M059J (cell line): ENCODE measurements at places on chromosomes 3 and 15. TPM values are rescaled to one million over a fixed set of nuclear protein-coding genes. Genes with fewer than 3 reads are reported as not detected.

GRCh38 chr15:101545548-101546505 lies 56.3 kb upstream of the PCSK6 start:
- DNase-seq: no peak

DNA sequence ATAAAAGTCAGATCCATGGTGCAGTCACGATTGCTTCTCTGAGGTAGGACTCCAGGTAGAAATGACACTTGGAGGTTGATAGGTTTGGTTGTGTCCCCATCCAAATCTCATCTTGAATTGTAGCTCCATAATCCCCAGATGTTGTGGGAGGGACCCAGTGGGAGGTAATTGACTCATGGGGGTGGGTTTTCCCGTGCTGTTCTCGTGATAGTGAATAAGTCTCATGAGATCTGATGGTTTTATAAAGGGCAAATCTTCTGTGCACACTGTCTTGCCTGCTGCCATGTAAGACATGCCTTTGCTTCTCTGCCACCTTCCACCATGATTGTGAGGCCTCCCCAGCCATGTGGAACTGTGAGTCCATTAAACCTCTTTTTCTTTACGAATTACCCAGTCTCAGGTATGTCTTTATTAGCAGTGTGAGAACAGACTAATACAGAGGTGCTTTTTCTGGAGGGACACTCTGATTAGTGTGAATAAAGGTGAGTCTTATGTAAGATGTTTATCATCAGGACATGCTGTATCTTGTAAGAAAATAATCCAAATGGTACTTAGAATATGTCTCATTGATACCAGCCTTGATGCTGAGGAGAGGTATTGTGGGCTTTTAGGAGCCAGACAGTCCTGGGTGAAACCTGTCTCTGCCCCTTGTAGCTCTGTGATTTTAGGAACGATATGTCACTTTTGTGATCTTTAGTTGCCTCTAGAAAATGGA lies 43.0 kb downstream of the SLCO3A1 start:
- DNase-seq: no peak

- DNase-seq: no peak
Measured at GRCh38 chr3:45701172-45701867, 12.1 kb downstream of the SACM1L start.

DNA sequence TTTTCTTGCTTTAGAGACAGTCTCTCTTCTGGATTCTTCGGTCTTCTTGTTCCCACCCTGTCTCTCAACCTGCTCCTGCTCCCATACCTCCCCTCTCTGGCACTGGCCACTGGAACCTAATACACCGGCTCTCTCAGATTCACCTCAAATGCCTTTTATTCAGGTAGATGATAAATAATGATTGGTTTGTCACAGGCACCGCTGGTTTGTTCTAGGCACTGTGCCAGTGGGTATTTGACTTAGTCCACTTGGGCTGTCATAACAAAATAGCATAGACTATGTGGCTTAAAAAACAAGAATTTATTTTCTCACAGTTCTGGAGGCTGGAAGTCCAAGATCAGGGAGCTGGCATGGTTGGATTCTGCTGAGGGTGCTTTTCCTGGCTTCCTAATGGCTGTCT lies 278.2 kb upstream of the STT3B start:
- no peak for DNase-seq

DNA sequence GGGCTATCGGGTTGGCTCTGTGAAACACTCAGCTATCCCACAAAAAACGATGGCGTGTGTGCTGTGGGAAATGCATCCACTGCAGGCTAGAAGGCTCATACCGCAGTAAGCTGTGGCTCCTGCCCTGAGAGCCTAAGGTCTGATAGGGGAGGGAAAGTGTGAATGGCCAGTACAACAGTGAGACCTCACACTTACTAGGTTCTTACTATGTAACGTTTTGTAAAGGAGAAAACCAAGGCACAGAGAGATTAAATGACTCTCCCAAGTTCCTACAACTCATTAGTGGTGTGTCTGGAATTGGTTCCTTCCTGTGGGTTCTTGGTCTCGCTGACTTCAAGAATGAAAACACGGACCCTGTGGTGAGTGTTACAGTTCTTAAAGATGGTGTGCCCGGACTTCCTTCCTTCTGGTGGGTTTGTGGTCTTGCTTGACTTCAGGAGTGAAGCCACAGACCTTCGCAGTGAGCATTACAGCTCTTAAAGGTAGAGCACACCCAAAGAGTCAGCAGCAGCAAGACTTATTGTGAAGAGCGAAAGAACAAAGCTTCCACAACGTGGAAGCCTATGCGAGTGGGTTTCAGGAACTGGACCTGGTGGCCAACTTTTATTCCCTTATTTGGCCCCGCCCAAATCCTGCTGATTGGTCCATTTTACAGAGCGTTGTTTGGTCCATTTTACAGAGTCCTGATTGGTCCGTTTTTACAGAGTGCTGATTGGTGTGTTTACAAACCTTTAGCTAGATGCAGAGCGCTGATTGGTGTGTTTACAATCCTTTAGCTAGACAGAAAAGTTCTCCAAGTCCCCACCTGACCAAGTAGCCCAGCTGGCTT lies 161.7 kb downstream of the POLR2M start:
- no peak for DNase-seq

DNA sequence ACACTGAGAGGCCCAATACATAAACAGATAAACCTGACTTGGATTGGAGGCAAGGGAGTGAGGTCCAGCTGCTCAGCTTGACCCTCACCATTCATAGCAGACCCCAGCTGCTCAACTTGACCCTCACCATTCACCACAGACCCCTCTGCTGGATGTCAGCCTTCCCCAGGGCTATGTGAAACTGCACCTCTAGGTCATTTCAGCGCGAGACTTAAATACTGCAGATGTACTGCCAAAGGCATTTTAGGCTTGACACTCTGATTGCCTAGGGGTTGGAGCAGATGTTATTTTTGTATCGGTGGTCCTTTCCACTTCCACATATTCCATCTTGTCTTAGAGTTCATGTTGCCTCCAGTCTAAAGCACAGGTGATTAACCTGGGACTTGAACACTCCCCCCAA lies 41.5 kb upstream of the FAM98B start:
- no peak for DNase-seq

GRCh38 chr3:71001303-71001830 lies 582.2 kb downstream of the FOXP1 start:
- no peak for DNase-seq

GRCh38 chr3:131729643-131730017 lies 226.9 kb upstream of the MRPL3 start:
- DNase-seq: no peak

- DNase-seq: no peak
Measured at GRCh38 chr15:66085128-66085527, 168.4 kb downstream of the MEGF11 start.

- DNase-seq: no peak
Measured at GRCh38 chr3:180329187-180329586, 272.8 kb upstream of the TTC14 start.

DNA sequence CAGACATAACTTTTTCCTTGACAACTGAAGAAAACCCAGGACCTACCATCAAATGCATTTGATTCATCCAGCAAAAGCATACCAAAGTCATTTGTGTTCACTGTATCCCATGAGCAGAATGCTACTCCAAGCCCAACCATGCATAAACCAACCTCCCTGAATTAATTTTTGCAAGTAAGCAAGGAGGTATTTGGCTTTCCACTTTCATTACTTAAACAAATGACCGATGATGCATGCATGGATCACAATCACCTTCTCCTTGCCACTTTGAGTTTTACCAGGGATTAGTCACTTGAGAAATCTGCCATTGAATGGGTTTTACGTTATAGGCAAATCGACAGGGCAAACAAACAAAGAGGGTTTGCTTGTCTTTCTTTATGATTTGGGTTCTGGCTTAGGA lies 214.8 kb downstream of the FMN1 start:
- DNase-seq: peak; percentile 96

- DNase-seq: no peak
Measured at GRCh38 chr15:70967646-70968045, 75.0 kb downstream of the LRRC49 start.

DNA sequence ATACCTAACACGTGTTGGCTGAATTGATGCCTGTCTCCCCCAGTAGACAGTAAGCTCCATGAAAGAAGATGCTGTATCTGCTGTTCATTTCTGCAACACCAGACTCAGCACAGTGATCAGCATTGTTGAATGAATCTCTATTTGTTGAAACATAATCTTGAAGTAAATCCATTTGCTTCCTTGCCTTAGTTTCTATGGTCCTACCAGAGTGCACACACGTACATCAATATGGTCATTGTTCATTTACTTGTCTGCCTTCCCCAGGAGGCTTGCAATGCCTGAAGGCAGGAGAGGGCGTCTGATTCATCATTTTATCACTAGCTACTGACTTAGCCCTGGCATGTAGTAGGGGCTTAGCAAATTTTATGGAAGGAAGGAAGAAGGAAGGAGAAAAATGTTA lies 19.2 kb downstream of the RBP2 start:
- DNase-seq: peak; percentile 56

GRCh38 chr3:425079-425478 lies 228.5 kb downstream of the CHL1 start:
- no peak for DNase-seq

GRCh38 chr3:161920196-161920595 lies 423.6 kb downstream of the OTOL1 start:
- peak; percentile 36 for DNase-seq

- DNase-seq: no peak
Measured at GRCh38 chr3:126798521-126798920, 94.5 kb downstream of the CHCHD6 start.

GRCh38 chr3:187130346-187131066 lies 8.8 kb downstream of the RPL39L start:
- peak; percentile 87 for DNase-seq

- peak; percentile 35 for DNase-seq
Measured at GRCh38 chr15:89356634-89357298, 22.1 kb upstream of the POLG start.

GRCh38 chr15:31125061-31125460 lies 23.5 kb upstream of the TRPM1 start:
- no peak for DNase-seq

GRCh38 chr3:72086743-72087087 lies 301.8 kb upstream of the PROK2 start:
- no peak for DNase-seq

DNA sequence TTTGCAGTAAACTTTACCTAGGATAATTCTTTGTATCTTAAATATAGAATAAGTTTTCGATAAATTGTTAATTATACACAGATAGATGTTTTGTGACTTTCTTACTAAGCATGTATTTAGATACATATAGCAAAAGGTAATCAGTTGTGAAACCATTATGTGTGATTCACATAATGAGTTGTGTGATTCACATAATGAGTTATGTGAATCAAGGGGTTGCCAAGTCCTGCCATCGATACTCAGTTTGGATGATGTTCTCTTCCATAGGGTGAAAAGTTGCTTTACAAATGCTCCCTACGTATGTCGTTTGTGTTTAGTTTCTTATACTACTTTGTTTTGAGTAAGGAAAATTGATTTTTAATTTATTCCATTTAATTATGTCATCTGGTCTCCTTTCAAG lies 682.1 kb downstream of the MECOM start:
- no peak for DNase-seq

GRCh38 chr3:47578119-47578632 lies 489 bp downstream of the CSPG5 start:
- no peak for DNase-seq

DNA sequence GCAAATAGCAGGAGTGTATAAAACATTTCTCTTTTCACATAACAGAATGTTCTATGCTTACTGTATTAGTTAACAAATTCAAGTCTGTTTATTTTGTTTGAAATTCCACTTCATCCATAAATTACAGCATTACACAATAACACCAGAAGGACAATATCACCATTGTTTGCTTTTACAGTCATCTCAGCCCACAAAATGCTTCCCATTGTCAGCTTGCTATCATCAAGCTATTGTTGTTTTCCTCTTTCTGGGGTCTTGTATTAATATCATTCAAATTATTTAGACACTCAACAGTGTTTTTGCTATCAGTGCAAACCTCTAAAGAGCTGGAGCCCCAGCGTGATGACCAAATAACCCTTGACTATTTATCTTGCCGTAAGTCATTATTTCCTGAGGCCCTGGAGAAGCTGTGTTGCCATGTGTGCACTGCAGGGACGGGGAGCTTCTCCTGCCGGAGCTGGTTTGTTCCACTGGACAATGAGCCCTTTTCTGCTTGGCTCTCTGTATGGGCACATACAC lies 1.1 kb downstream of the SAMMSON start:
- DNase-seq: peak; percentile 14

DNA sequence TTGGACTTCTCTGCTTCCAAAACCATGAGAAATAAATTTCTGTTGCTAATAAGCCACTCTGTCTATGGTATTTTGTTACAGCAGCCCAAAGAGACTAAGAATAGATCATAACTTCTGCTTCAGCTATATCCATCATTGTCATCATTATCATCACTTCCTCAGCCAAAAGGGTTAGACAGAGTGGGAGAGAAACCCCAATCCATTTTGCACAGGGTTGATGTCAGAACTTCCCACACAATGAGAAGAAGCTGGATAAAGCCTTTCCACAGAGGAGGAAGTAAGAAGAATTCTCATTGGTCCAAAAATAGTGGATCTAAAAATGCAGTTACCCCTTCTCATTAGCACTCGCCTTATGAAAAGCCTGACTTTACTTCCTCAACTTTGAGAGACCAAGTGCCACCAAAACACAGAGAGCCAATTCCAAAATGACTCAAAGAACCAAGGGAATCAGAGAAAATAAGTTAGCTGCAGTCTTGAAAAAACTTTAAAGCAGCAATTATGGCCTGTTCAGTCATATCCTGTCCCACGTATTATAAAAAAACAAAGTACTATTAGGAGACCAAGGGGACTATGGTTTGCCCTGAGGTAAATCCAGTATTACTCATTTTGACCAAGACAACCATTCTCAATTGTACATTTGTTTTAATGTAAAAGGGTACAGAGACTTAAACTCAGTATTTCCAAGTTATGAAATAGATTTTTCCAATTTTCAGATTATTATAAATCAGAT lies 80.2 kb downstream of the WNT5A start:
- peak; percentile 87 for DNase-seq

DNA sequence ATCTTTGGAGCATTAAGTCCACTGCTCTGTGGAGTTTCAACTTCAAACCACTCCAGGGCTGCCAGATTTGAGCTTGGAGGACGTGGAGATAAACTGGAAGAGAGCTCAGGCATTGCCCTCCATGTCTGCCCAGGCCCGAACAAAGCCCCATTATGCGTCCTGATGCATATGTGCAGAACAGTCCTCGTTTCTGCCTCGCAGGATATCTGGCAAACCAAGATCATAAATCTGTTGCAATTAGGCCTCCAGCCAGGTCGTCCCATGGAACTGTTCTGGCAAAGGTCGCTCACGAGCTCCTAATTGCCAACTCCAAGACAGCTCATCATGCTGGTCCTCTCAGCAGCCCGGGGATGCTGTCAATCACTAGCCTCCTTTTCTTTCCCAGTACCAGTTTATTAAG lies 91.2 kb downstream of the SEMA5B start:
- no peak for DNase-seq

- DNase-seq: no peak
Measured at GRCh38 chr15:95286352-95286880, 1044.1 kb upstream of the NR2F2 start.

- DNase-seq: no peak
Measured at GRCh38 chr3:185528532-185528931, 23.9 kb downstream of the LIPH start.

TM4SF4 gene
- 21.7 TPM in 1 of 2 replicates, not detected in the other for total RNA-seq

AVEN gene
- total RNA-seq: 22.9 and 24.2 TPM in 2 replicates

SNTN gene
- 0.10 TPM in 1 of 2 replicates, not detected in the other for total RNA-seq

TUSC7 gene
- total RNA-seq: not detected in 2 replicates

RAD51 gene
- 7.7 and 10.5 TPM in 2 replicates for total RNA-seq

MOBP gene
- total RNA-seq: not detected in 2 replicates

THBS1 gene
- total RNA-seq: 3,688 and 5,591 TPM in 2 replicates

GOLGA8T gene
- total RNA-seq: not detected in 2 replicates

GABRA5 gene
- total RNA-seq: 0.57 TPM in 1 of 2 replicates, not detected in the other

ZBBX gene
- total RNA-seq: not detected in 2 replicates

SPTSSB gene
- total RNA-seq: not detected in 2 replicates

SLC25A38 gene
- total RNA-seq: 20.6 and 26.4 TPM in 2 replicates

TTLL13 gene
- total RNA-seq: 0.42 TPM in 1 of 2 replicates, not detected in the other

LTK gene
- not detected in 2 replicates for total RNA-seq
